ENCODE measurements at places on chromosomes 13 and 19.

DNA sequence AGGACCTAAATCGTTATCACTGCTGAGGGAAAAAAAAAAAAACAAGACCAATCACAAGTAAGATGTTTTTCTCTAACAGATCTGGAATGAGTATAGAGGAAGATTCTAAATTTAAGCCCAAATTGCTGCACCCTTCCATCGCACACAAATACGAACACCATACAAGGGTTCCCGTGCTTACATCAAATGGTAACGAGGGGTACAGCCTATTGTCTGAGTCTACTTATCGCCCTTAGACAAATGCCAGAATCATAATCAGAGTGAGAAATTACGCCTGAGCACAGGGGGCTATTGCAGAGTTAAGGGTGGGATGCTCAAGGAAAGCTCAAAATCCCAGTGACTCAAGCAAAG lies 603 bp downstream of the ZC3H13 start:
- H3K4me1 ChIP-seq, result peaks cover 20% of the 10 kb centered on the region
- H3K36me3 ChIP-seq, result peaks cover 28% of the 10 kb centered on the region
- peak overlapping the region; percentile 79 for H3K4me3 ChIP-seq
- no peak for DNase-seq
- no peaks in the 10 kb centered on the region for H3K27me3 ChIP-seq

- H3K27me3 ChIP-seq, result no peaks in the 10 kb centered on the region
- no peak overlapping the region for H3K27ac ChIP-seq
- no peak overlapping the region for H3K4me3 ChIP-seq
- H3K36me3 ChIP-seq, result no peaks in the 10 kb centered on the region
- DNase-seq, result no peak
- H3K4me1 ChIP-seq, result no peaks in the 10 kb centered on the region
Measured at GRCh38 chr13:98345107-98345935, 168.3 kb upstream of the RNF113B start.

DNA sequence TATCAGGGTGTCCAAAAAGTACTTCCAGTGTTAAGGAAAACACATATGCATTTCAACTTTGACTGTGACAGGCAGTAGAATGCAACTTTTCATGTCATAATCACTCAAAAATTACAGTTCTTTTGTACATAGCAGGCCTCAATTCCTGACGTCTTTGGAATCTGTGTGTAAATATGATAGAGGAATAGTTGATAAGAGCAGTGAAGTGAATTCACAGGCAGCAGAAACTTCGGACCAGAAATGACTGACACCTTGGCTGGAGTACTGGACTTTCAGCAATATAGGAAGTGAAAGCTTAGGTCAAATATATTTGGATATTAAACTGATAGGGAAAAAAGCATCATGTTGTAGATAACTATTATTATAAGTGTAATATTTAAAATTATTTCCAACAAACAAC lies 1741.2 kb upstream of the PCDH20 start:
- H3K27ac ChIP-seq, result no peak overlapping the region
- no peak for DNase-seq
- H3K4me3 ChIP-seq, result no peak overlapping the region
- H3K36me3 ChIP-seq, result no peaks in the 10 kb centered on the region
- H3K4me1 ChIP-seq, result no peaks in the 10 kb centered on the region
- H3K27me3 ChIP-seq, result no peaks in the 10 kb centered on the region

- H3K4me3 ChIP-seq, result no peak overlapping the region
- peaks cover 13% of the 10 kb centered on the region for H3K4me1 ChIP-seq
- no peak for DNase-seq
Measured at GRCh38 chr19:39449116-39449797, 3.9 kb downstream of the SUPT5H start.

DNA sequence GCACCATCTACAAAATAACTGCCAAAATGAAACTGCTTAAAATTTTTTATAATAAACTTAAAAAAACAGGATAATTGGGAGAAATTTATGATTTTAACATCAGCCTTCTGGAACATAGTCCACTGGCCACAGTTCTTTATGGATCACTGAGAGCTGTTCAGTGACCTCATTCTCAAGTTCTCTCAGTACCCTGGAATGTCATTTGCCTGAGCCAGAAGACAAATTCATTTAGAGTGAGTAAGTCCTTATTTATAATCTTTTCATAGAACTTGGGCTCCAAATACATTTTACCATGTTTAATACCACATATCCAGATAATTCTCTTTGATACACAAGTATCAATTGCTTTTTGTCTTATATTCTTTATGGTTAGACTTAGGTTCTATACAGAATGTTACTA lies 87.6 kb downstream of the CAB39L start:
- no peaks in the 10 kb centered on the region for H3K27me3 ChIP-seq
- H3K4me3 ChIP-seq, result no peak overlapping the region
- no peaks in the 10 kb centered on the region for H3K36me3 ChIP-seq
- no peaks in the 10 kb centered on the region for H3K4me1 ChIP-seq
- H3K27ac ChIP-seq, result no peak overlapping the region
- no peak for DNase-seq

- DNase-seq, result no peak
- no peaks in the 10 kb centered on the region for H3K27me3 ChIP-seq
- no peaks in the 10 kb centered on the region for H3K36me3 ChIP-seq
- H3K27ac ChIP-seq, result no peak overlapping the region
Measured at GRCh38 chr13:50548586-50548985, 294.9 kb downstream of the DLEU7 start.

DNA sequence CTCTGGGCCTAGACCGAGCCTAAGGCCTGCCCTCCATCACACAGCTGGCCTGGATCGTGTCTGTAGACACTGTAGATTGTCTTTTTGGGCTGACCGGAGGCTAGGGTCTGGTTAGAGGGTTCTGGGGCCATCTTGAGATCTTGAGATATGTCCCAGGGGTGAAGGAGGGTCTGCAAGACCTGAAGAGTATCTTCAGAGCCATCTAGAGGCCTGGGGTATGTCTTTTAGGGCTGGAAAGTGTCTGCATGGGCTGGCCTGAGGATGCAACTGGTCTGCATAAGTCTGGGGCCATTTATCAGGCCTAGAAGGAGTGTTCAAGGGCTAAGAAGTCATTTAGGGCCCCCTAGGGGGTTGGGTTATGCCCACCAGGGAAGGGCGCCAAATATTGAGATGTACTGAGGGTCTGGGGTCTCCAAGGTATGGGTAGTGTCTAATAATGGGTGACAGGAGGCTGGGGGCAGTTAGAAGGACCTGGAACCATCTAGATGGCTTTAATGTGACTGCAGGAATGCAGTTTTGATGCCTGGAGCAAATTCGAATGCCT lies 555 bp downstream of the SCAF1 start:
- peak overlapping the region; percentile 76 for H3K4me3 ChIP-seq
- DNase-seq, result no peak
- peaks cover 9% of the 10 kb centered on the region for H3K36me3 ChIP-seq
- peak overlapping the region; percentile 70 for H3K27ac ChIP-seq
- peaks cover 12% of the 10 kb centered on the region for H3K4me1 ChIP-seq

DNA sequence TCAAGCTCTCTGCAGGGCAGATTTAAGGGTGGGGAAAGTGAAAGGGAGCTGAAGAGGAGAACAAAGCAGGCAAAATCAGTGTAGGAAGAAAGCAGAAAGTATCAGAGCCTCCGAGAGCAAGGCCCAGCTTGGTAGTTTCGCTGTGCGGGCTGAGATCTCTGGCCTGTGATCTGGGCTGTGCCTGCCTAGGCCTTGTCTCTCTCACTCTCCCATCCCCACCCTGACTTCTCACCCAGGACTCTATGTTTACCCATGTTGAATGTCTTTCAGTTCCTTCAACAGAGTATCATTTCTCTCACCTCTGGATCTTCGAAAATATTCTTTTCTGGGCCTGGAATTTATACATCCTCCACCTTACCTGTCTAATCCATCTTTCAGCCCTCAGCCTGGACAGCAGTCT lies 391.3 kb downstream of the FOXO1 start:
- H3K36me3 ChIP-seq, result no peaks in the 10 kb centered on the region
- no peaks in the 10 kb centered on the region for H3K27me3 ChIP-seq
- no peaks in the 10 kb centered on the region for H3K4me1 ChIP-seq
- no peak overlapping the region for H3K4me3 ChIP-seq
- no peak for DNase-seq

DNA sequence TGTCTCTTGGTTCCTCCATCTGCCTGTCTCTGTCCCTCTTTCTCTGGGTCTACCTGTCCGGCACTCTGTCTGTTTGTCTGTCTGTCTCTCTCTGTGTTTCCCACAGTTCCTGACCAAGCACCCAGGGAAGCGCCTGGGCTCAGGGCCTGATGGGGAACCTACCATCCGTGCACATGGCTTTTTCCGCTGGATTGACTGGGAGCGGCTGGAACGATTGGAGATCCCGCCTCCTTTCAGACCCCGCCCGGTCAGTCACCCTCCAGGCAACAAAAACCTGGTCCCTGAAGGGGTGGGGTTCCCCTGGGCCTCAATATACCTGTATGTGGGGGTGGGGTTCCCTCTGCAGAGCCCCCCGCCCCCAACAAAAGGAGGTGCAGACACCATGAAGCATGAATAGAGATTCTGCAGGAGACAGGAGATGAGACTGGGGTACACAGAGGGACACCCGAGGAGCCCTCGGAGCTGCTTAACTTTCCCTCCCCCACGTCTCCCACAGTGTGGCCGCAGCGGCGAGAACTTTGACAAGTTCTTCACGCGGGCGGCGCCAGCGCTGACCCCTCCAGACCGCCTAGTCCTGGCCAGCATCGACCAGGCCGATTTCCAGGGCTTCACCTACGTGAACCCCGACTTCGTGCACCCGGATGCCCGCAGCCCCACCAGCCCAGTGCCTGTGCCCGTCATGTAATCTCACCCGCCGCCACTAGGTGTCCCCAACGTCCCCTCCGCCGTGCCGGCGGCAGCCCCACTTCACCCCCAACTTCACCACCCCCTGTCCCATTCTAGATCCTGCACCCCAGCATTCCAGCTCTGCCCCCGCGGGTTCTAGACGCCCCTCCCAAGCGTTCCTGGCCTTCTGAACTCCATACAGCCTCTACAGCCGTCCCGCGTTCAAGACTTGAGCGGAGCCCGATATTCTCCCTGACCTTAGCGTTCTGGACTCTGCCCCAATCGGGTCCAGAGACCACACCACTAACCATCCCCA lies 2.6 kb upstream of the CACNG7 start:
- H3K4me1 ChIP-seq, result no peaks in the 10 kb centered on the region
- H3K36me3 ChIP-seq, result no peaks in the 10 kb centered on the region
- H3K27me3 ChIP-seq, result peaks cover 6% of the 10 kb centered on the region
- H3K27ac ChIP-seq, result no peak overlapping the region

- H3K36me3 ChIP-seq, result no peaks in the 10 kb centered on the region
- H3K4me1 ChIP-seq, result peaks cover 33% of the 10 kb centered on the region
- H3K27me3 ChIP-seq, result no peaks in the 10 kb centered on the region
- H3K4me3 ChIP-seq, result peak overlapping the region; percentile 77
- H3K27ac ChIP-seq, result peak overlapping the region; percentile 95
- DNase-seq, result no peak
Measured at GRCh38 chr19:11088506-11089253, 583 bp upstream of the LDLR start.

DNA sequence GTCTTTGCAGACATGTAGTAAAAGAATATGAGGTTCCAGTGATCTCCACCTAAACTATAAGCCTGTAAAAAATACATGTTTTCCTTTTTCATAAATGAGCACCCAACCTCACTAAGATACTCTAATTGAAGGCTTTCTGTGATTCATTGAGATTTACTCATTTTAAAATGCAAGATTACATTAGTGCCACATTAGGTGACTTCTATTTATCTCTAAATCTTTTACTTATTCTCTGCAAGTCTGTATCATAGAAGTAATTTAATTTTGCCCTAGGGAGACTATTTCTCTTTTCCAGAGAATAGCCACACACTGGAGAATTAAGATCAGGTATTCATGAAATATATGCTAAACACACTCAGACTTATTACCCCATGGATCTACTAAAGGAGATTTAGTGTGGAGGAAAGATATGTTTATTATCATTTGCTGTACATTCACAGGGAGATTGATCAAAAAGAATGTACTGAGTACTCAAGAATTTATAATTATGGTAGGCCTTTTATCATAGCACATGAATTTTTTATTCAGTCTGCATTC lies 290.2 kb upstream of the ATXN8OS start:
- no peak overlapping the region for H3K27ac ChIP-seq
- no peaks in the 10 kb centered on the region for H3K36me3 ChIP-seq
- no peaks in the 10 kb centered on the region for H3K4me1 ChIP-seq

DNA sequence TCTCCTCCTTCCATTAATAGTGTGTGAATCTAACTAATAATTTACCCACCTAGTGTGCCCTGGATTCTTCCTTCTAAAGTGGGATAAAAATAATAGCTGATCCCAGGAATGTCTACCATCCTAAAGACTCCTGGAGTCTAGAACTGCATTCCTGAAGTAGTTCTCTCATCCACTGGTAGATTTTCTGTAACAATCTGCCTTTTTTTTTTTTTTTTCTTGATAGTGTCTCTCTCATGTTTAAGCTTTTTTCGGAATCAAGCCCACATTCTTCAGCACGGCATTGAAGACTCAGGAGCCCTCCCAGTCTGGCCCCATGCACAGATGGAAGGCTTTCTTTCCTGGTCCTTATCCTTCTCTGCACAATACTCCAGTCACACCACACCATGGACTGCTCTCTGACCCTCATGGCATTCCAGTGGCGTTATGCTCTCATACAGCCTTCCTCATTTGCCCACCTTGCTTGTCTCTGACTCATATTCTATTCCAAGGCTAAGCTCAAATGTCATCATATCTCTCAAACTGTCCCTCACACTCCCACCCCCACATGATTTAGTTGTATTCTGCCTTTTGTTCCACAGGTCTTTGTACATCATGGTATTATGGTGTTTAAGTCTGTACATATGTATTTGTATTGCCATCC lies 68.7 kb upstream of the FRY start:
- no peaks in the 10 kb centered on the region for H3K36me3 ChIP-seq
- no peaks in the 10 kb centered on the region for H3K27me3 ChIP-seq
- H3K4me3 ChIP-seq, result no peak overlapping the region
- H3K27ac ChIP-seq, result no peak overlapping the region
- no peak for DNase-seq

DNA sequence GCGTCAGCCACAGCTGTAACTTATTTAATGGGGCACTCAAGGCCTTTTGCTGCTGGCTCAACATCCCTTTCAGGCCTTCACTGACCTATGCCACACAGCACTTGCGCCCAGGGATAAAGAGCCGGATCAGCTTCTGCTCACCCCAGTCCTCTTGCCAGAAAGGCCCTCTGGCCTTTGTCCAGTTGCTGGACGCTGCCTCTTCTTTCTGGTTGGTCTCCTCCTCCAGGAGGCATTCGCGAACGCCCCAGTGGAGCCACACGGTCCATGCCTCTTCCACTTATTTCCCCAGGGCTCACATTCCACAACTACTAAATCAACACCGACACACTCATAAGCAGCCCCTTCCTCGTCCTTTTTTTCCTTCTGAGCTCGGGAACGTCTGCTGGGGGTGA lies 3.7 kb upstream of the ZNF329 start:
- peaks cover 14% of the 10 kb centered on the region for H3K4me1 ChIP-seq
- no peaks in the 10 kb centered on the region for H3K27me3 ChIP-seq
- no peaks in the 10 kb centered on the region for H3K36me3 ChIP-seq
- H3K4me3 ChIP-seq, result peak overlapping the region; percentile 36
- DNase-seq, result no peak

DNA sequence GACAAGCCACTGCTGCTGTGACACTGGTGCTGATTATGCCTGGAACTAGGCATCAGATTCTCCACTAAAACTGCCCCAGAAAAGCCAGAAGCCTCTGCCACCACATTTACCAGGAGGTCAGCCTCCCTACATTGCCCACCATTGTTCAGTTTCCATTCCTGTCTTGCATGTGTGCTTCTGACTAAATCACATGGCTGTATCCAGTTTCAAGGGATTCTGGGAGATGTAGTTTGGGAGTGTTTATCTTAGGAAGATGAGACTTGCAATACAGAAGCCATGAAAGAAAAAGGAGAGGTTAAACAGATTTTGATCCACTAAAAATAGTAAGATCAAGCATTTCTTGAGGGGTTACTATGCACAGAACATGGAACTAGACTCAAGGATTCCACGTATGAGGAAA lies 40.7 kb upstream of the SERPINE3 start:
- H3K4me3 ChIP-seq, result no peak overlapping the region
- H3K27ac ChIP-seq, result no peak overlapping the region

Measured in liver (tissue), 10 donors.